Urinary bladder (tissue), 4 donors: ENCODE measurements at places on chromosomes 11 and 22. TPM values are rescaled to one million over a fixed set of nuclear protein-coding genes. Genes with fewer than 3 reads are reported as not detected.

RANGAP1 gene
- total RNA-seq = 15.0 TPM

MADD gene
- total RNA-seq = 28.9 TPM

VSIG2 gene
- total RNA-seq = 27.5 TPM

- no peak for DNase-seq
Measured at GRCh38 chr11:117273550-117274289, 17.4 kb upstream of the BACE1-AS start.

DNA sequence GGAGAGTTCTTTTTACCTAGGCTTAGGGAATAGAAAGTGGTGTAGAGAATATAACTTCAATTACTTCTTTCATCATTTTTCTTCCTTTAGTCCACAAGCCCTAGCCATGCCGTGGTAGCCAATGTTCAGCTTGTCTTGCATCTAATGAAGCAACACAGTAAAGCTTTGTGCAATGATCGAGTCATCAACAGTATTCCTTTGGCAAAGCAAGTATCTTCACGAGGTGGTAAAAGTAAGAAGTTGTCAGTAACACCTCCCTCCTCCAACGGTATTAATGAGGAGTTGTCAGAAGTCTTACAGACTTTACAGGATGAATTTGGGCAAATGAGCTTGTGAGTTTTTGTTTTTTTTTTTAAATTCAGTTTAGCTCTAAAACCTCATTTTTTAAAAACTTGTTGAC lies 37.4 kb downstream of the CEP57 start:
- DNase-seq = no peak

DNA sequence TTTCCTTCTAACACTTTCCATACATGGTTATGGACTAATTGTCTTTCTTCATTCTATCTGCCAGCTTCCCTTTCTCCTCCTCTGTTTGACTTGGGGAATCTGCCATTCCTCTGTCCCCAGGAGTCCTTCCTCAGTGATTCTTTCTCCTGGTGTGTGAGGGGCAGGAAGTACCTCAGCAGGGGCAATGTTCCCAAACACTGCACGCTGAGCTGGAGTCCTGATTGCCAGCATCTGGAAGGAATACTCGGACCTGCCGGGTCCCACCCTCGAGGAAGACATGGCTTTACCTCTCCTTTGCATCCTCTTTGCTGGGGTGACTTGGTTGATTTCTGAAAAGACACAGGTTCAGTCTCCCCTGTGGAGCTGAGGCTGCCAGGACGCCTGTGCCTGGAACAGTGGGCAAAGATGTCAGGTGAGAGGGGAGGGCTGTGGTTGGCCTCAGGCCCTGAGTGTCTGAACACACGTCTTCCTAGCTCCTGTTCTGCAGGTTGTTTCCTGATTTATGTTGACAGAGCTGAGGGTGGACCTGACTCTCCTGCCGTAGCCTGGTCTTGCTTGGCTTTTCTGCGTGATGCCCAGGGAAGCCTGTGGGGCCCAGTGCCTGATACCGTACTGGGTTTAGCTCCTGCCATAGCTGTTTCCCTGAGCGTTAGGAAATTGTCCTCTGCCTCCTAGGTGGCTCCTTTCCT lies 4.3 kb downstream of the COX8A start:
- DNase-seq = no peak

DNA sequence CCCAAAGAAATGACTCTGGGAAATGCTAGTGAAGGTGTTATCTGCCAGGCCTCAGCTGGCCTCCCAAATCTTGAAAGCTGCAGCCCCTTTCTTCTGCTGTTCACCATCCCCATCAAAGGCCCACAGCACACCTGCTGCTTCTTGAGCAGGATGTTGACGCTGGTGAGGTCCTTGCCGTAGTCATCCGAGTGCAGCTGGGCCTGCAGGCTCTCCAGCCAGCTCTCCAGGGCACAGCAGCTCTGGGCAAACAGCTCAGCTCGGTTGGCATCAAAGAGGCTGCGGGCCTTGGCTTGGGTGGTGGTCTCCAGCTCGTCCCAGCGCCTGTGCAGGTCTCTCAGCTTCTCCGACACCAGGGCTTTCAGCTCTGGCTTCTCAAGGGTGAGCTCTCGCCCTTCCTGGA lies 18.5 kb upstream of the RBM4B start:
- DNase-seq = no peak

DNA sequence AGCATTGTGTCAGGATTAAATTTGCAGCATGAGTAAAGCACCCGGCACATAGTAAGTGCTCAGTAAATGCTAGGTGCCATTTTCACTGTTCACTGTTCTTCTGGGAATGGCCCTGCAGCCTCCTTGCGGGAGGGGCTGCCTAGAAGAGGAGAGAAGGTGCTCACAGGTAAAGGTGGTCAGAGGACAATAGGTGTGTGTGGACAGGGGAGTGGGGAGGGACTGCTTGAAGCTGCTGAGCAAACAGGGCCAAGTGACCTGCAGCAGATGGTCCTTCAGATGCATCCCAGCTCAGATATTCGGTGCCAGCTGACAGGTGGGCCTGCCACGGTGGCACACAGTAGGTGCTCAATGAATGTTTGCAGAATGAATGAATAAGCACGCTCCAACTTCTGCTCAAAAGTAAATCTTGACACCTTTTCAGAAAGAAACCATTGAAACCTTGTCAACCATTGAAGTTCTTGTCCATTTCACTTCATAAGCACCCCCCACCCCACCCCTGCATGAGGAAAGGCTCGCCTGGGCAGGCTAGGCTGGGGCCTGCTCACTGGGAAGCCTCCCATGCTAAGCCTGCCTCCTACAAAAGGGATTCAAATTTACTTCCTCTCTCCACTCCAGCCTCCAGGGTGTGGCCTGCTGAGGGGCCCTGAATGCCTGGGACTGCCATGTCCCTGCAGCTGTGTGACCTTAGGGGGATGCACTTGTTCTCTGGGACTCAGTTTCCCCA lies 1.6 kb downstream of the KIAA0930 start:
- no peak for DNase-seq

GRCh38 chr22:37752189-37753087 lies 55.3 kb upstream of the GCAT start:
- DNase-seq = peak; percentile 35

DNA sequence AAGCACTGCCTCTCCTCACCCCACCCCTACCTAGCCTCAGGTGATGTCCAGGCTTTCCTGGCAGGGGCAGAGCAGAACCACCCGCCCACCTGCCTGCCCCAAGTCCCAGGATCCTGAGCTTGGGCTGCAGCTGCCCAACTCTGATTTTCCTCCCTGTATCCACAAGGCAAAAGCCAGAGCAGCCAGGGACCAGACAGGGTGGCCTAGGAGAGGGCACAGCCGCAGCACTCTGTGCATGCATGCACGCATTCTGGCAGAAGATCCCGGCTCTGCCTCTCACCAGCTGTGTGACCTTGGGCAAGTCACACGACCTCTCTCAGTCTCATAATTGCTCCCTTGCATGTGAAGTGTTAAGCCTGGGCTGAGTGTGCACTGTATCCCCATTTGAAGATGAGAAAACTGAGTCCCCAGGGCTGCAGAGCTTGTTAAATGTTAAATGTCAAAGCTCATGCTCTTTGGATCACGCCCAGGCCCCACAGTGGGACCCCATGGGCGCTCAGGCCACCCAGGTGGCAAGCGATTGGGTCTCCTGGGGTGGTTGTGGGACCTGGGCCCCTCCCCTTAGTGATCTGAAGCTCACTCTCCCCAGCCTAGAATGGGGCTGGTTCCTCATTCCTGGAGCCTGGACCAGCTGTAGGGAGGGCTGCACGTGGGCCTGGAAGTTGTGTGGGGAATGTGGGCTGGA lies 2.8 kb upstream of the CARNS1 start:
- no peak for DNase-seq

- DNase-seq = no peak
Measured at GRCh38 chr11:96257972-96258934, 84.7 kb downstream of the MAML2 start.
